ENCODE measurements at places on chromosomes 7 and 10.

DNA sequence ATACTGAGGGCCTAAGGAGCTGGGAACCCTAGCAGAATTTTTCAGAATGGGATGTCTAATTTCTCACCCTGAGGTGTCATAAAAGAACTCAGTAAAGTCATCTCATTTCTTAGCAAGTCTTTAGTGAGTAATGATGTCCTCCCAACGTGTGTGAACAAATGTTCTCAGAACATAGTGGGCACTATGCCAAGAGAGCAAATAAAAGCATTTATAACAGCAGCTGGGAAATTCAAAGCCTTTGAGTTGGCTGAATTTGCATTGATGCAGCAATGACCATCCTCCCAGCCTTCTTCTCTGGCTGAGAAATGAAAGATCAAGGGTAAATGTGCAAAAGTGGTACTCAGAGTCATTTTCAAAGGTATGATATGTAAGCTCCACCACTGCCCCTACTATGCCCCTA, 109.4 kb downstream of the FAM107B start:
- DNase-seq: no peak

- DNase-seq: no peak
Measured at GRCh38 chr7:134966691-134967090, 19.6 kb upstream of the AGBL3 start.

- DNase-seq: no peak
Measured at GRCh38 chr10:43576062-43576461, 1.6 kb upstream of the ZNF239 start.

DNA sequence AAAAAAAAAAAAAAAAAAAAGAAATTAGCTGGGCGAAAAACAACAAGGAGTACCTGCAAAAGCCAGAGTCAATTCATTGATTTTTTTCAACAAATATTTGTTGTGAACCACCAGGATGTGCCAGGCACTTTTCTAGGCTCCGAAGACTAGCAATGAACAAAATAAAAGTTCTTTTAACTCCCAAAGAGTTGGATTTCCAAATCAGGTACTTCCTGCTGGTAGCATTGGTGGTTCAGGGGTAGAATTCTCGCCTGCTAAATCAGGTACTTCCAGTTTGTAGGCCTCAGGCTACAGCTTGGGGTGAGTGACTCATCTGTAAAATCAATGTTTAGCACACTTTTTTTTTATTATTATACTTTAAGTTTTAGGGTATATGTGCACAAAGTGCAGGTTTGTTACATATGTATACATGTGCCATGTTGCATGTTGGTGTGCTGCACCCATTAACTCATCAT, 10.9 kb downstream of the PPA1 start:
- no peak for DNase-seq

DNA sequence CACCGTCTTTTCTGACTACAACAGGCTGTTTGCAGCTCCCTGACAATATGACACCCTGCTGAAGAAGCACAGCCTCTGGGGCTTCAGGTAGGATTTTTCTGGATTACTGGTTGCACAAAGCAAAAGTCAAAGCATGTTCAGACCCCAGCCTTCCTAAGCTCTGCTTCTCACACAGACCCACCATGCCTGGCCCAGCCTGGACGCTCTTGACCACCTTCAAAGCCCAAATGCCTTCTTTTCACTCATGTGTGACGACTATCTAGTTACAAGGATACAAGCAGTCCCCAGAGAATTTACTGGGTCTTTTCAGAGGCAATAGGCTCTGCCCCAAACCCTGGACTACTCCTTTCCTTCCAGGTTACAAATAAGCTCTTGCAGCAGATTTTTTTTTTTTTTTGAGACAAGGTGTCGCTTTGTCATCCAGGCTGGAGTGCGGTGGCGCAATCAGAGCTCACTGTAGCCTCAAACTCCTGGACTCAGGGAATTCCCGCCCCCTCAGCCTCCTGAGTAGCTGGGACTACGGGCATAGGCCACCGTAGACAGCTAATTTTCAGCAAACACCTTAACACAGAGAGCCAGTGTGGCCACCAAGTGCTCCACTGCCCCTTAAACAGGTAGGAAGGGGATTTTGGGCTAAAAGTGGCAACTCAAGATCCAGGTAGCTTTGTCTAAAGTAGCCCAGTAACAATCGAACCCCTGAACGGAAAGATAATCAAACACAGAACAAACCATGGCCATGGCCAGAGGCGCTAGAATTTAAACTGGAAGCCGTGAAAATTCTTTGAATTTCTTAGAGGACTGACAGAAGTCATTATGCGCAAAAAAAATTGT, 16.2 kb downstream of the SVIL start:
- no peak for DNase-seq

DNA sequence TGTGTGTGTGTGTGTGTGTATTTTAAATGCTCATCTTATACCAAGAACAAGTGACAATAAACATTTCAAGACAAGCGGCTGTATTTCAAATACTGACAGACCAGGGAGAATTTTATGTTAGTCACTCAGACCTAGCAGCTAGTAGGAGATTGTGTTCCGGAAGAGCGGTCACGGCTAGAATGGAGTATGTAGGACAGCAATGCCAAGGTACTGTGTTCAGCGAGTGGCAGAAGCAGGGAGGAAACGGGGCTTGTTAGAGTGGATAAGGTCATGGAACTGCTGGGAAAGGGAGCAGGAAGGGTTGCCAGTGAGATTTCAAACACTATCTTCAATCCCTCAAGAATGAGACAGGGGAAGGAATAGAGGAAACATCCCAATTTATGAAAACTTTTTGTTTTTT, 260.5 kb upstream of the PITRM1 start:
- DNase-seq: no peak

DNA sequence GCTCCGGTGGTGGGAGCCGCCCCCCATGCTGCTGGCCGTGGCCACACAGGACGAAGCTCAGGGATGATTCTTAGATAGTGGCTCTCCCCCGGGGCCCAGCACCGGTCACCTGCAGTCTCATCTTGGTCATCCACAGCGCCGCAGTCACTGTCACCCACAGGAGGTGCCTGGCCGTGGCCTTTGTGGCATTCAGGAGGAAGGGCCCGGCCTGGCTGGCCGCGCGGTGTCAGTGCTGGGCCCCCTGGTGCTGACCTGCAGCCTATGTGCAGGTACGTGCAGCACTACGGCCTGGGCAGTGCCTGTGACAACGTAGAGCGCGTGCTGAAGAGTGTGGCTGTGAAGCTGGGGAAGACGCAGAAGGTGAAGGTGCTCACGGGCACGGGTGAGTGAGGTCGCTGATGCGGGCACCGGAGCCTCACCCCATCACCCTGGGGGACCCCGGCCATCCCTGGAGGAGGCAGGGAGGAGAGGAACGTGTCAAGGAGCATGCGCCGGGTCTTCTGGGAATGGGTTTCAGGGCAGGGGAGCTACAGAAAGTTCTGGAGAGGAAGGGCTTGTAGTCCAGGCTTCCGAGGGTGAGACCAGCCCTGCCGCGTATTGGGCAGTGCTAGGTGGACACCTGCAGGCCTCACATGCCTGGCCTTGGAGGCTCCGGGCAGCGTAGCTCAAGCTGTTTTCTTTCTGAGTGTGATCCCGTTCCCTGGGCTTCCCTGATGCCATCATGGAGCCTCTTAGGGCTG, 5.0 kb downstream of the SPRN start:
- DNase-seq: no peak

DNA sequence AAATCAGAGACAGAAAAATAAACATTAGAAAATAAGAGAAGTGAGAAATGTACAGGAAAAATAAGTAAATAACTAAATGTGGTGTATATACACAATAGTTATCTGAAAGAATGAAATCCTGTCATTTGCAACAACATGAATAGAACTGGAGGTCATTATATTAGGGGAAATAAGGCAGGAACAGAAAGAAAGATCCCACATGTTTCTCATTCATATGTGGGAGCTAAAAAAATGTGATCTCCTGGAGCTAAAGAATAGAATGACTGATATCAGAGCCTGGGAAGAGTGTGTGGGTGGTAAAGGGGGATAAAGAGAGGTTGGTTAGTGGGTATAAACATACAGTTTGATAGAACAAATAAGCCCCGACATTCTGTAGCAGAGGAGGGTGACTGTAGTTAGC, 27.3 kb downstream of the PLXDC2 start:
- no peak for DNase-seq

GRCh38 chr7:28018020-28018419, 162.6 kb downstream of the JAZF1 start:
- no peak for DNase-seq

DNA sequence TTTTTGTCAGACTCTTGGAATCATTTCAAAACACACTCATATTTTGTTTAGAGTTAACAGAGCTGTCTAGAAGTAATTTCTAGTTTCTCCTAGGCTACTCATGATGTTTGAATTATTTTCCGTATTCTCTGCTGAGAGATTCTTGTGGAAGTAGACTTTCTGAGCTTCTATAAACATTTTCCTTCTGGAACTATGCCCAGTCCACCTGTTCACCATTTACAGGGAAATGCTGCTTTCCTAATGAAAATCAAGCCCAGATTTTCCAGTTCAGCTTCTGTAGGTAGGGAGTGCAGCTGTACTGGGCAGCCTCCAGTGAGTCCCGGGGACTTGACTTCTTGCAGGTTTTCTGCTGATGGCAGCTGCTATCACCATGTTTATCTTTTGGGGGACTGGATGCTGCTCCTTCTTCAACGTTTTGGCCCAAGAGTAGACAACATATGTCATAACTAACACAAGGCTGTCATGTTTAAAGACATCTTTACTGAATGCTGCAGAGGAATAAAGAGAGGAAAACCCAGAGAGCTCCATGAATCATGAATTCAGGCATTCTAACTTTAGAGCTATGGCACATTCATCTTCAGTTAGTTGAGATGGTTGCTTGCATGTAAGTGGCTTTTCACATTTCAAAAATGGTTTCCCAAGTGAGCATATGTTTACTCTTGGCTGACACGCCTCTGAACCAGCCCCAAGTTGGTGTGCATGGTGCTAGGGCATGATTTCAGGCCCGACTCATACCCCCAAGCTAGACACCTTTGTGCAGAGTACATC, 85.6 kb downstream of the SDK1 start:
- DNase-seq: no peak

DNA sequence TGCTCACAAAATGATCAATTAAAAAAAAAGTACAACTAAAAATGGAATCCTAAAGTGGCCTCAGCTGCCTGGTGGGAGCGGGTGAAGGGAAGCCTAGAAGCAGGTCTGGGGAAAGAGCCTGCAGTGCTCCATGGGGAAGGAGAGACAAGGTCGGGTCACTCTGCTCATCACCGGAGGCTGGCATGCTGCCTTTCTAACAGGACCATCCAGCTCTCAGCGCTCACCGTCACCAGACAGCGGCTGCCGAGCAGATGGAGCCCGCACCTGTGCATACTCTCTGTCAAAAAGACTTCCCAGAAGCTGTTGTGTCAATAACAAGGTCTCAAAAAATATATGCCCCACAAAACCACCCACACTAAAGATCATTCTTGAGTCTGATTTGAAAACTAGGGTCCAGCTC, 112.8 kb downstream of the BAMBI start:
- DNase-seq: no peak

DNA sequence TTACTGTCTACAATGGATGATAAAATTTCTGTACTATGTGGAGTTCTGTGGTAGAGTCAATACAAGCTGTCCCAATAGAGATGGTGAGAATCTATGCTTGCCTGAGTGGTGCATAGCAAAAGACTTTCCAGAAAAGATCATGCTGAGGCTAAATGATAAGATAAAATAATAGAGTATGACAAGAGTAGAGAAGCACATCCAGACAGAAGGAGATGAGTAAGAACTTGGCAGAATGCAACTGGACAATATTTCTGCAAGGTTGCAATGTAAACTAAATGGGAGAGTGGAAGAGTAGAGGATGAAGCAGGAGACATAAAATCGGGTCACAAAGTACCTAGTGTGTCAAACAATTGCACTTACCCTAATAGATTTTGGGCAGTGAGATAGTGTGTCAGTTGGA, 347.6 kb downstream of the MDFIC start:
- no peak for DNase-seq

- no peak for DNase-seq
Measured at GRCh38 chr7:46352004-46352954, 431.2 kb upstream of the IGFBP3 start.

DNA sequence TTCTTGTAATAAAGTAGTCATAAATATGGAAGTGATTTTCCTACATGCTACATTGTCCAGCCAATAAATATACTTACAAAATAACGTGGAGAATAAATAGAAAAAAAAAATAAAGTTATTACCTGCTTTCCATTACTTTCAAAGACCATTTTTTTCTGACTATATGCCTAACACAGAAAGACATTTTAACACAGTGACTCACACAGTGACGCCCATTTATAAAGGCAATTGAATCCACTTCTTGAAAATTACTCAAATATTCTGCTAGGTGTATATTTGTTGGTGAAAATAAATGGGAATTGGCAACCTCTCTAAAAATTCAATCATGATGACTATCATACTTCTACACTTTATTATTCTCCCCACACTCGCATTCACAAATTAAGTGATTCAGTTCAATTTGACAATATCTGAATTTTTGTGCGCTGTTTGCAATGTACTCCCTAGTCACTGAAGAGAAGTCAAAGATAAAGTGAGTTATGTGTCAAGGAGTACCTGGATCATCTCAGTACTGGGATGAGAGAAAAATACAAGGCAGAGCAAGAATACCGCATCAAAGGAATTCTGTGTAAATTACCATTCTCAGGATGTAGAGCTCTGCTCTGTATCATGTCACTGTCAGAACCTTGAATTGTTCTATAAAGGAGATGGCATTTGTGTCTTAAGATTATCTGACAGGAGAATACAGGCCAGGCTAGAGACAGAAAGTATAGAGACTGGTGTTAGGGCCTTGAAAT, 642.7 kb downstream of the IPMK start:
- DNase-seq: no peak

- no peak for DNase-seq
Measured at GRCh38 chr7:111866787-111867186, 304.5 kb upstream of the IMMP2L start.

DNA sequence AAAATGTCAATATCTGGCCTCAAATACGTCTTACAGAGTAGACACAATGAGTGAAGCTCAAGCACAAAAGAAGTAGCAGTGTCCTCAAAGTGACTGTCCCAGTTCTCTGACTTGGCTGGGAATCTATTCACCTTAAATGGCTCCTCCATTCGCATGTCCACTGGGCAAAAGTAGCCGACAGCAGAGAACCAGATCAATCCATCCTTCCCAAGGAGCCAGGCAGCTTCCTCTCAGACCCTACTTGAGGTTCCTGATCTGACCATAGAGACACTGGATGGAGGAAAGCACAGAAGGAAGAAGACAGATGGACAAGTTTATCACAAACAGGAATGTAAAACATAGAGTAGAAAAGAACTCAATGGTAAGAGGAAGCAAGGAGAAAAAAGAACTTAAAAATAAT, 53.5 kb downstream of the CDK6 start:
- DNase-seq: no peak

- no peak for DNase-seq
Measured at GRCh38 chr10:51269821-51270220, 195.5 kb downstream of the PRKG1 start.

- DNase-seq: no peak
Measured at GRCh38 chr10:105634281-105634680, 993.2 kb downstream of the SORCS3 start.

GRCh38 chr10:4086131-4086898, 301.3 kb upstream of the KLF6 start:
- DNase-seq: no peak

- no peak for DNase-seq
Measured at GRCh38 chr10:123854003-123854402, 37.6 kb downstream of the CPXM2 start.

- DNase-seq: no peak
Measured at GRCh38 chr7:90298145-90299038, 22.7 kb downstream of the FAM237B start.

GRCh38 chr10:72107325-72108003, 19.1 kb upstream of the SPOCK2 start:
- DNase-seq: no peak

- no peak for DNase-seq
Measured at GRCh38 chr7:13991791-13992595, 2.5 kb upstream of the ETV1 start.

- no peak for DNase-seq
Measured at GRCh38 chr10:2972216-2972615, 95.1 kb upstream of the PFKP start.
